ENCODE measurements at places on chromosomes 5 and 9.

GRCh38 chr9:98107926-98108325 lies 11.1 kb downstream of the TRIM14 start:
- no peak for DNase-seq

DNA sequence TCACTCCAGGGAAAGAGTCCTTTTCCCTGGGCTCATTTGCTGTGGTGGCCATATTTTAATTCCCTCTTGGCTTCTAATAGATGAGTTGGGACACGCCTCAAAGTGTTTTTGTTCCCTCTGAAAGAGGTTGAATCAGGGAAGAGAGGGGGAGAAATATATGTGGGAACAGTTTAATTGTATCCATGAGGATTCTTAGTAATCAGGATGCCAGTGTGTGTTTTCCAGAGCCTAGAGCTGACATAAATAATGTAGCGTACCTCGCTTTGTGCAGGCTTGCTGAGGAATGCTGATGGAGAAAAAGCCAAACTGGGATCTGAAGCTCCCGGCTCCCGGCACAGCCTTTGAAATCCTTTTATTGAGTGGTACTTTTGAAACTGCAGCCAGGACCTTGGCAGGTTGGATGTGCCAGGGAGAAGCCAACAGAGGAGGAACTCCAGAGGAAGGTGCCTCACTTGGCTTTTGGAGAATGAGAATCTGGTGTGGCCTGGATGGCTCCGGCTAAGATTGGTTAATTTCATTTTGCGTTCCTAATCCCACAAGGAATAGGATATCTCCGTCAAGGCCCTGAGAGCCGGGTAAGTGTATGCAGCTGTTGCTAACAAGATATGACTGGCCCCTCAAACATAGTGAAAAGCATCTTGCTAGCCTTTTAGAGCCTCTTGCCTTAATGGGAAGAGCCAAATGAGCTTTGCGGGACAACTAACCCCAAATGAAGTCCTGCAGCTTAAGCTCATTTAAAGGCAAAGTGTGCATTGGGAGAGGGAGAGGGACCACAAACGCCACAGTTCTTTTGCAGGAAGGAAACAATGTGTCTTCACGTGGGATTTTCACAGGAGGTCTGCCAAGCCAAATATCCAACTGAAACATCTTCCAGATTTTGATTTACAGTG lies 471.1 kb upstream of the WWC1 start:
- DNase-seq: peak; percentile 42

GRCh38 chr5:103718108-103718507 lies 155.5 kb upstream of the NUDT12 start:
- DNase-seq: no peak

DNA sequence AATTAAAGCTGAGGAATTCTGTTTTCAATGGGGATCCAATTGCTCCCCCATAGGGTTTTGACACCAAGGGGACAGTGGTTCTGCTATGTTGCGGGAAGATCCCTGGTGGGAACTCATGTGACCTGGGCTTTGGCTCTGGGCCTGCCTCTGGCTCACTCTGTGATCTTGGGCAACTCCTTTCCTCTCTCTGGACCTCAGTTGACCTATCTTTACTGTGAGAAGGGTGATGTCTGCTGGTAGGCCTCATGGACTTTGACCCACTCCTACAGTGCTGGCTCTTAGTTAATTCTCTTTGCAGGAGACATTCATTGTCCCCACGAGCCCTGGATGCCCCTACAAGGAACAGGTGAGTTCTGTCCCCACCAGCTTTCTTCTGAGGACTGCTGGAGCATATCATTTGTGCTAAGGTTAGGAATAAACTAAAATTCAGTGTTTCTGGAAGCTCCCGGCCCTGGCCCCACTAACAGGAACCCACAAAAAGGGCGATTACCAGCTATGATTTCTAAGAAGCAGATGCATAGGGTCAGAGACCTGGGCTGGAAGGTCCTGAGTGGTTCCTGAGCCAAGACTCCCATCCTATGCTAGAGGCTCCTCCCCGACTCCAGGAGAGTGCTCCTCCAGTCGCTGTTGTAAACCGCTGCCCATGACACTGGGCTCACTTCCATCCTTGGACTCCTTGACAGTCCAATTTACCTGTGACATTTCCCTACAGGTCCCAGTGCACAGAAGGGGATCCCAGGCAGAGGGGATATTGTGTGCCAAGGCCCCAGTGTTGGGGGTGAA lies 218.3 kb downstream of the PAX5 start:
- DNase-seq: no peak

DNA sequence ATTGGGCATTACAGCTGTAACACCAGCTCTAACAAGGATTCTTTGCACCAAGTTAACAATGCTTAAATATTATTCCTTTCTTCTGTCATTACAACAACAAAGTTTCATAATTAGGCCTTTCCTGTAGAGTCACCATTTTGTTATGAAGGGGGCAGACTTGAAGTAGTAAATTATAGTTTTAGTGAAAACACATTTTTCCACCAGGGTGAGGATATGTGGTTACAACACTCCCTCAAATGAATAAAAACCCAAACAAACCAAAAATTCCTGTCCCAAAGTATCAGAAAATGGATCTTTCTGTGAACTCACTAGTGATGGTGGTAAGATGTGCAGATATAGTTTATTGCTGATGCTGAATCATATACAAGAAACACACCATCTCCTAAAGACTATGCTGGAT lies 250.5 kb upstream of the TUT7 start:
- no peak for DNase-seq

DNA sequence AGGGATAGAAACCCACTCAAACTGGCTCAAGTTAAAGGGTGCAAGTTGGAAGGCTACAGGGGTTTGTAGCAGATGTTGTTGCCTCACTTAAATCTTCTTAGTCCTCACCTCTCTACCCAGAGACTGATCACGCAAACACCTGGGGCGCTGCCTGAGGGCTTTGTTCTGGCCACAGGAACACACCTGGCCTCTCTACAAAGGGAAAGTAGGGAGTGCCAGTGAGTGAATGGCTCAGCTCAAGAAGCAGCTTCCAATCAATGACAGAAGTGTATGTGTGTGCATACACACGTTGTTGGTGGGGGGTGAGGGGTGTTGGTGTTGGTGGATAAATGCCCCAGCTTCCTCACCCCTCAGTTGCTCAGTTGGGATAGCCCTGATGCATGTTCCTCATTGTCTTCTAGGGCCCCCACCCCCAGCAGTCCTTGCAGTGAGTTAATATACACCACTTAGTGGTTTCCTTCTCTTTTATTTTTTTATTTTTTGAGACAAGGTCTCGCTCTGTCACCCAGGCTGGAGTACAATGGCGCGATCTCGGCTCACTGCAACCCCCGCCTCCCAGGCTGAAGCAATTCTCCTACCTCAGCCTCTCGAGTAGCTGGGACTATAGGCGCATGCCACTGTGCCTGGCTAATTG lies 30.6 kb upstream of the CTNNA1 start:
- DNase-seq: peak; percentile 40

GRCh38 chr5:76728965-76729364 lies 13.0 kb downstream of the F2R start:
- no peak for DNase-seq

GRCh38 chr5:176725521-176726280 lies 78.4 kb downstream of the TSPAN17 start:
- DNase-seq: no peak

- no peak for DNase-seq
Measured at GRCh38 chr9:121954477-121955140, 138.5 kb downstream of the TTLL11 start.
